ENCODE measurements at places on chromosomes 1 and 21.

GRCh38 chr1:111372336-111372965, 55.1 kb downstream of the OVGP1 start:
- DNase-seq: no peak

DNA sequence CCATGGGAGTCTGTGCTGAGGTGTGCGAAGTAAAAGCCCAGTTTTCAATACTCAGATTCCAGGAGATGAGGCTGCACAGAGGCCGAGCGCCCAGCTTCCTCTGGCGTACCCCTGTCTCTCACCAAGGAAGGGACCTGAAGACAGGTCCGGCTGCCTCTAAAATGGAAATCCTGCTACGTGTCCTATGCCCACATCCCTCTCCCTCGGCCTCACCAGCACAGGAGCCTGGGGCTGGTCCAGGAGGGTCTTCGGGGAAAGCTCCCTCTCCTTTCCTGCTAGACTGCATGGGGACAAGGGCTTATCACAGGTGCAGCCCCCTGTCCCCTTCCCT, 392 bp downstream of the MRPL55 start:
- no peak for DNase-seq

GRCh38 chr1:194419721-194420120, 1233.3 kb upstream of the B3GALT2 start:
- no peak for DNase-seq

DNA sequence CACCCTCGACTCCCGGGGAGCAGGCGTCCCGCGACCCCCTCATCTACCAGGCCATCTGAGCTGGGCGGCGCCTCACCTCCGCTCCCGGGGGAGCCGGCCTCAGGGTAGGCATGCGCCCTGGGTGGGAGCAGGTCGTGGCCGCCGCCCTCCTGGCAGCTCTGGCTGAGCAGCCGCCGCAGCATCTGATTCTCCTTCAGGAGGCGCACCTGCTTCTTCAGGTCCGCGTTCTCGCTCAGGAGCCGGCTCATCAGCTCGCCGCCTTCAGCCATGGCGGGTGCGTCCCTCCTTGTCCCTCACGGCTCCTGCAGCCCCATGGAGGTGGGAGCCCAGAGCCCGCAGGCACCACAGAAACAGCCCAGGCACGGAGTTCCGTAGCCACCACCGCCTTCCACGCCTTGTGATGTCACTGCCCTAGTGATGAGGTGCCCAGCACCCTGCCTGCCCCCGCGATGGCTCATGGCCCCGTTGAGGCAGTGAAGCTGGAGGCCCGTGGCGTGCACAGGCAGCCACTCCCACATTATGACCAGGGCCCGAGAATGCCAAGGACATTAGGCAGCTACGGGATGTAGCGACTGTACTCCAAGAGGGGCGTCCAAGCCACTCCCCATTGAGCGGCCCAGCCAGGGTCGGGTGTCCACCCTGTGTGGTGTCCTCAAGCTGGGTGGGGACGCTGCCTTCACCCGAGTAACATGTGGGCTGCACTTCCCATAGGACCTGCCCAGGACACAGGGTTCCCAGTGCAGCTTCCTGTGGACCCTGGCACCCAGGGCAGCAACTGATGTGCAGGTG, 1.5 kb downstream of the SPATC1L start:
- no peak for DNase-seq

Data from urothelium cell line (cell line).